Bone marrow (tissue), 2 donors: ENCODE measurements at places on chromosomes 11 and 22.

GRCh38 chr11:107493117-107493516, 35.5 kb upstream of the CWF19L2 start:
- DNase-seq = no peak

GRCh38 chr22:28283068-28283654, 364.1 kb upstream of the PITPNB start:
- DNase-seq = no peak

DNA sequence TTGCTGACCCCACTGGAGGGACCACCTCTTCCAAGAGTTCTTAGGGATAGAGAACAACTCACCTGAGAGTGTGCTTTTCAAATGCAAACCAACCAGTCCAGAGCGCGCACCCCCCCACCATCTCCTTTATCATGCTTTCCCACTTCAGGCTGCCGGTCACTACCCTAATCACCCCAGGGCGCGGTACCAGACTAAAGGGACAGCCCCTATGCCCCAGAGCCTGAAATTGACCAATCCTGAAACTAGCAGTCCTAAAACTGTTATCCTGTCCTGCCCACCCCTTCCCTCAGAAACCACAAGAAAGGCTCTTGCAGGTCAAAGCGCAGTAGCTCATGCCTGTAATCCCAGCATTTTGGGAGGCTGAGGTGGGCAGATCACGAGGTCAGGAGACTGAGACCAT, 37.0 kb downstream of the NEAT1 start:
- no peak for DNase-seq

- no peak for DNase-seq
These were observed 59.2 kb downstream of the CACNG2 start for GRCh38 chr22:36644333-36644757.

- no peak for DNase-seq
These were observed 76.8 kb upstream of the RTL6 start for GRCh38 chr22:44574640-44575380.
